ENCODE measurements at places on chromosomes 1 and 21. TPM values are rescaled to one million over a fixed set of nuclear protein-coding genes. Genes with fewer than 3 reads are reported as not detected.

The ZFP69B gene
- total RNA-seq: 1.2 TPM

The MYBPH gene
- not detected for total RNA-seq

DNA sequence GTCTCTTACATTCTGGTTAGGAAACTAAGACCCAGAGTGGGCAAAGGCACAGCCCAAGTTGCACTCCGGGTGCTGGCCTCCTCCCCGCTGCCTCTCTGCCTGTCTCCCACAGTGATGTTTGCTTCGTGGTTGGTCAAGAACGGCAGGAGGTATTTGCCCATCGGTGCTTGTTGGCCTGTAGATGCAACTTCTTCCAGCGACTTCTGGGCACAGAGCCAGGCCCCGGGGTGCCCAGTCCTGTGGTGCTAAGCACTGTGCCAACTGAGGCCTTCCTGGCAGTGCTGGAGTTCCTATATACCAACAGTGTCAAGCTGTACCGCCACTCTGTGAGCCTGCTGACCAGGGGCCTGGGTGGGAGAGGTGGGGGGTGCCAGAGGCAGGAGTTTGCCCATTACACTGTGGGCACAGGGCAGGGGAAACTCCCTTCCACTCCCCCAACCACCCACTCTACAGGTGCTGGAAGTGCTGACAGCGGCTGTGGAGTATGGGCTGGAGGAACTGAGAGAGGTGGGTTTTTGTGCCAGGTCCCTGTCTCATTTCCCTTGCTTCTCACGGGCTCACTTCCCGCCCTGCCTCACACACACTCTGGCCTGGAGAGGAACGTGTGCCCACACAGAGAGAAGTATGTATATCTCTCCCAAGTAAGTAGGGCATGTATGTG, 1.9 kb downstream of the BTBD19 start:
- no peak for DNase-seq

The BGLAP gene
- not detected for total RNA-seq

DNA sequence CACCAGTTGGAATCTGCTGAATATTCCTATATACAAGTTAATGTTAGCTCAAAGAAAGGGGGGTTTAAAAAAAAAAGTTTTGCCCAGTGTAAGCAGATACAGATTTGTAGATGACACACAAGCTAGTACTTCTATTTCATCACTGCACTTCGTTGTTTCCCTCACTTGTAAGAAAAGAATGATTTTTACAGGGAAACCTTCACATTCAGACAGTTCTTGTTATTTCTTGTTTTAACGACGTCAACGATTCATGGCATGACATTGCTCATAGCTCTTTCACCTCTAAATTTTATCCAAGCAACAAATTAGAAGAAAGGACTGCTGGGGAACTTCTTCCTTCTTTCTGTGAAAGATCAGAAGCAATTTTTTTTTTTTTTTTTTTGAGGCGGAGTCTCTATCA, 25.7 kb upstream of the C1orf105 start:
- DNase-seq: no peak

The DISC1 gene
- total RNA-seq: 12.3 TPM

All from vagina (tissue), 2 donors.